Upper lobe of left lung (tissue), 6 donors: ENCODE measurements at places on chromosomes 1 and 21. TPM values are rescaled to one million over a fixed set of nuclear protein-coding genes. Genes with fewer than 3 reads are reported as not detected.

DNA sequence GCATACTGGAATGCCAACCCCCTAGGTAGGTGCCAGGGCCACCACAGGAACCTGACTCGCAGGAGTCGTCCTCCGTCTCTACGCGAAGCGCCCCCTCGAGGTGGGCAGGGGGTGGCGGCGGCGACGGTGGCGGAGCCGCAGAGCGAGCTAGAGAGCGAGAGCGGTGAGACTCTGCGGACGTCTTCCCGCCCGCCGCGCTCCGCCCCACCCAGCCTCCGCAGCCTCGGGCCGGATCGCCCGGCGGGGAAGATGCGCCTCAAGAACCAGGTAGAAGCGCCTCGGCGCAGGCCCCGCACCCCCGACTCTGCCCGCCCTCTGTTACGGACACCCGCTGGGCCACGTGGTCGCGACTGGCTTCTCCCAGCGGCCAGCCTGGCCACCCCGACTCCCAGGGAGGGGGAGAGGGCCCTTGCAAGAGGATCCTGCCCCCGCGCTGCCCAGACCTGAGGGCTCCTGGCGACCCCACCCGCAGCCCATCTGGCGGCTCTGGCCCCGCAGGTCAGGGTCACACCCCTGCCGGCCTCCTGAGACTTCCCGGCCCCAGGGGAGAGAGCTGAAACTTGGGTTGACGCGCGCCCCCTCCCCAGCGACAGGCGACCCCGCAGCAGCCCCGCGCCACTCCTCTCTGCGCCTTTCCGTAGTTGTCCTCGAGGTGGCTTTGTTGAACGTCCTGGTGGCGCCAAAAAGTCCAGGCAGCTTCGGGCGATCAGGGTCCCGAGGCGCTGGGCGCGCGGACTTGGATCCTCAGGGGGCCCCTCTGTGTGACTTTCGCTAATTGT is 24.4 kb upstream of the AGBL4 start:
- no peak overlapping the region for H3K27ac ChIP-seq

DNA sequence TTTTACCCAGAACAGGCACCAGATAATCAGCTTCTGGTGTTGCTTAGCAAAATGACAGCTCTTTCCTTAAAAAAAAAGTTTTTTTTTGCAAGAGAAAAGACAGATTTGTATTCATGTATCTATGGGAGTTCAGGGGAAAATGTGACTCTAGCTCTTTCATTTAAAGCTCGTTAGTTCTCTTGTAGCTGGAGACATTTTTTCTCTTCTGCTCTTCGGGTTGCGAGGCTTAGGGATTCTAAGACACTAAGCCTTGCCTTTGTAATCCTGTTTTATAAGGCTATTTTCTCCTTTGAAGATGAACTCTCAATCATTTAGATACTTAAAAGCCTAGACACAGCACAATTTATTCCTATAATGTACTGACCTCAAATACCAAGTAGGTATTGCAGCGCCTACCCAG is 40.3 kb upstream of the EDARADD start:
- H3K36me3 ChIP-seq: no peaks in the 10 kb centered on the region
- no peaks in the 10 kb centered on the region for H3K4me1 ChIP-seq
- no peak overlapping the region for H3K4me3 ChIP-seq
- no peak for DNase-seq
- no peaks in the 10 kb centered on the region for H3K27me3 ChIP-seq

- no peak for DNase-seq
- peaks cover 8% of the 10 kb centered on the region for H3K4me1 ChIP-seq
- no peak overlapping the region for H3K27ac ChIP-seq
- no peaks in the 10 kb centered on the region for H3K27me3 ChIP-seq
- no peaks in the 10 kb centered on the region for H3K36me3 ChIP-seq
- H3K4me3 ChIP-seq: no peak overlapping the region
Measured at GRCh38 chr1:25064465-25065240, 134.6 kb upstream of the RUNX3 start.

DNA sequence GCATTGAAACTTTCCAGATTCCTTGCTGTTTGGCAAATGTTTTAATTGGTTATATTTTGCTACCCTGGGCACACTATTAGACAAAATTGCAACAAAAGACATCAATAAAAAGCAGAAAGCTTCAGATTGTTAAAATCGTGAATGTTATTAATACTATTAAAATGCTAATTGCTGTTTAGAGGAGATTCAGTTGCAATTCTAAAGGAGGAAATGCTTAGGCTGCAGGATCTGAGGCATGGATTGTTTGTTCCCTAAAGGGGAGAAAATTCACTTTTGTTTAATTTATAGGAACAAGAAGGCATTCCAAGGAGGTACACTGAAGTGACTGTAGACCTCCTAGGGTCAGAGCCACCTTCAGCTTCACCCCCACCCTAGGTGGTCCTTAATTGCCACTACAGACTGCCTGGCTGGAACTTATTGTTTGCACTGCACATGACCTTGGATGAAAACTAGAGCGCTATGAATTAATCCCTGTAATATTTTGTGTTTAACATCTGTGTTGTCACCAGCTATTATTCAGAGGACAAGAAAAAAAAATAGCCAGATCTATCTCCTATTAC is 1266.9 kb upstream of the ADGRL2 start:
- no peaks in the 10 kb centered on the region for H3K36me3 ChIP-seq
- no peaks in the 10 kb centered on the region for H3K27me3 ChIP-seq
- no peak overlapping the region for H3K4me3 ChIP-seq
- no peak for DNase-seq

Gene CTXND2
- total RNA-seq: not detected

Gene HTR6
- total RNA-seq: not detected

- H3K36me3 ChIP-seq: no peaks in the 10 kb centered on the region
- no peak for DNase-seq
- H3K4me3 ChIP-seq: no peak overlapping the region
- no peaks in the 10 kb centered on the region for H3K4me1 ChIP-seq
Measured at GRCh38 chr1:63868268-63868781, 94.5 kb downstream of the ROR1 start.

- H3K36me3 ChIP-seq: no peaks in the 10 kb centered on the region
- no peak overlapping the region for H3K4me3 ChIP-seq
- DNase-seq: no peak
- H3K27ac ChIP-seq: no peak overlapping the region
- H3K4me1 ChIP-seq: peaks cover 14% of the 10 kb centered on the region
Measured at GRCh38 chr21:35201799-35202198, 152.7 kb upstream of the RUNX1 start.

DNA sequence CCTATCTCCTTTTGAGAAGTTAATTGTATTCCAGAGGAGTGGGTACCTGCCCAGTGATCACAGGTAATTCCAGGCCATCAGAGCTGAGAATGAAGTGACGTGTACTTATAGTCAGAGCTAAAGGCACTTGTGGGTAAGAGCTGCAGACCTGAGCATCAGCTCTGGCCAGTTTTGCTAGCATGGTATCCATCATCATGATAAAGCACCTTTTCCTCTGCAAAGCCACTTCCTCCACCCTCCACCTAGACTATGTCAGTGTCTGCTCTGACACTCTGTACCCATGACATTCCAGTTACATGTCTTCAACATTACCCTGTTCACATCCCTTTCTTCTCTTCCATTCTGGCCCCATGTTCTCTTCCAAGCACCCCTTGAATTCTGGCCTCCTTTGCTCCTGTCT is 157.3 kb downstream of the GRIK3 start:
- no peaks in the 10 kb centered on the region for H3K27me3 ChIP-seq
- no peak overlapping the region for H3K27ac ChIP-seq
- DNase-seq: no peak
- no peak overlapping the region for H3K4me3 ChIP-seq
- H3K4me1 ChIP-seq: no peaks in the 10 kb centered on the region
- no peaks in the 10 kb centered on the region for H3K36me3 ChIP-seq

Gene FMO1
- total RNA-seq: not detected

Gene G0S2
- 14.4 TPM for total RNA-seq

GRCh38 chr1:161707503-161707902 is 474 bp downstream of the FCRLA start:
- no peaks in the 10 kb centered on the region for H3K36me3 ChIP-seq
- H3K27ac ChIP-seq: no peak overlapping the region
- no peaks in the 10 kb centered on the region for H3K4me1 ChIP-seq
- DNase-seq: no peak

GRCh38 chr1:47180603-47181094 is 9.2 kb downstream of the PDZK1IP1 start:
- H3K27ac ChIP-seq: no peak overlapping the region
- no peak overlapping the region for H3K4me3 ChIP-seq
- no peaks in the 10 kb centered on the region for H3K27me3 ChIP-seq
- H3K36me3 ChIP-seq: no peaks in the 10 kb centered on the region
- DNase-seq: peak; percentile 55

GRCh38 chr21:16071761-16072160 is 342.0 kb downstream of the USP25 start:
- no peak for DNase-seq
- H3K4me3 ChIP-seq: no peak overlapping the region
- H3K27ac ChIP-seq: no peak overlapping the region

DNA sequence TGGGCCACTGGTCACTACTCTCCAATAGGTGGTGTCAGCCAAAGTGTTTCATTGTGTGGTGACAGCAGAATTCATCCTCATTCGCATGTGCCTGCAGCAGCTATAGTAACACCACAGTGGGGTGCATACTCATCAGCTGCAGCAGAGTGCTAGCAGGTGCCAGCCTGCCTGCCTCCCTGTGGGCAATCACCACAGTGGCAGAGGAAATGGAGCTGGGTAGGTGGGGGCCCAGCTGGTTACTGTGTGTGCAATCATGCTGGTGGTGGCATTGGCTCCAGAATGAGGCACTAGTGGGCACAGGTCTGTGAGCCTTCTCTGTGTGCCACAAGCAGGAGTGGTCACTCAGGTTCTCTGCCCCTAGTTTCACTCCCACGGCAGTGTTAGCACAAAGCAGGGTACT is 579.2 kb downstream of the PTPRC start:
- H3K27me3 ChIP-seq: no peaks in the 10 kb centered on the region
- H3K36me3 ChIP-seq: no peaks in the 10 kb centered on the region
- no peak overlapping the region for H3K27ac ChIP-seq
- DNase-seq: no peak
- no peak overlapping the region for H3K4me3 ChIP-seq

Gene DCDC2B
- total RNA-seq: 0.11 TPM

DNA sequence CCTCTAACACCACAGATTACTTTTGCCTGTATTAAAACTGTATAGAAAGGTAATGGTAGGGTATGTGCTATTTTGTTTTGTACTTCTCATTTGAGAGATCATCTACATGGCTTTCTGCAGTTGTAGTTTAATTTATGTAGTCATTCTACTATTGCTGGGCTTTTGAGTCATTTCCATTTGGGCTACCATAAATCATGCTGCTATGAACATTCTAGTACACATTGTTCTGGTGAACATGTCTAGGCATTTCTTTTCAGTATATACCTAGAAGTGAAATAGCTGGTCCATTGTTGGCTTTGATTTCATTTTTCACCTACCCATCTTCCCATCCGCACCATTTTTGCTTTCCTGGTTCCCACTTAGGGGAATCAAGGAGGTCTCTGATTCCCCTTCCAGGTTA is 18.7 kb downstream of the EDN2 start:
- no peaks in the 10 kb centered on the region for H3K27me3 ChIP-seq
- H3K36me3 ChIP-seq: no peaks in the 10 kb centered on the region
- DNase-seq: no peak
- no peak overlapping the region for H3K4me3 ChIP-seq
- no peak overlapping the region for H3K27ac ChIP-seq
- no peaks in the 10 kb centered on the region for H3K4me1 ChIP-seq

Gene RNU1-1
- total RNA-seq: 2,720 TPM

Gene FAM72D
- total RNA-seq: 0.30 TPM

DNA sequence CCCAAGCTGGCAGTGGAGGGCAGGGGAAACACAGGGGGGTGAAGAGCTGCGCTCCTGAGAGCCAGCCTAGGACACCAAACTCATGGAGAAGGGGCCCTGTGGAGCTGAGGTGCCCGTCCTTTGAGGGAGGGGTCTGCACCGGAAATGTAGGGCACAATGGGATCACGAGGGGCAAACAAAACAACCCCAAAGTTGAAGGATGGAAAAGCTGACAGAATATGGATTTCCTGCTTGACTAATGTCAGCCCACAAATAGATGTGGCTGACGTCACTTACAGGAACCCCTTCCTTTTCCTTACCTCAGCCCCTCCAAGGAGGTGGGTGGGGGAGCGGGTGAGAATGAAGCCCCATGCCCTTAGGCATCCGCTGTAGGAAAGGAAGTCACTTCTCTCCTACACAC is 110.9 kb downstream of the KCNN3 start:
- H3K36me3 ChIP-seq: no peaks in the 10 kb centered on the region
- no peak overlapping the region for H3K4me3 ChIP-seq
- peaks cover 18% of the 10 kb centered on the region for H3K4me1 ChIP-seq
- H3K27me3 ChIP-seq: peaks cover 3% of the 10 kb centered on the region
